Activated naive CD4-positive, alpha-beta T cell treated with anti-CD3 and anti-CD28 coated beads, Interleukin-2, amount 50 U/mL, for 72 hours (primary cell): ENCODE measurements at places on chromosomes 3 and 15. TPM values are rescaled to one million over a fixed set of nuclear protein-coding genes. Genes with fewer than 3 reads are reported as not detected.

The ALS2CL gene
- 8.1 TPM for total RNA-seq

The FBXW12 gene
- total RNA-seq = not detected

The CDCP1 gene
- 1.5 TPM for total RNA-seq

The ADGRG7 gene
- total RNA-seq = not detected

The CPOX gene
- total RNA-seq = 47.0 TPM

The CASR gene
- not detected for total RNA-seq

The INKA1 gene
- total RNA-seq = 0.30 TPM

The SLC6A1 gene
- total RNA-seq = not detected

The TNFAIP8L3 gene
- total RNA-seq = not detected

The MB21D2 gene
- total RNA-seq = 1.5 TPM

The LNP1 gene
- total RNA-seq = 2.0 TPM

The GATA2 gene
- total RNA-seq = 2.3 TPM

The CACNA2D3 gene
- not detected for total RNA-seq

The CHRM5 gene
- not detected for total RNA-seq

The NECTIN3 gene
- 3.5 TPM for total RNA-seq

The ZDHHC23 gene
- 5.8 TPM for total RNA-seq

The FBXO40 gene
- not detected for total RNA-seq

The KBTBD13 gene
- total RNA-seq = not detected

The POU1F1 gene
- total RNA-seq = not detected

The SATB1 gene
- total RNA-seq = 279 TPM

The PARP15 gene
- total RNA-seq = 23.5 TPM

The TRH gene
- not detected for total RNA-seq

The MGA gene
- 36.2 TPM for total RNA-seq

The CNTN6 gene
- not detected for total RNA-seq

The CYP1A2 gene
- not detected for total RNA-seq

The FBN1 gene
- 0.52 TPM for total RNA-seq

The TLR9 gene
- 0.18 TPM for total RNA-seq

The ZNF80 gene
- 0.53 TPM for total RNA-seq

The PROK2 gene
- not detected for total RNA-seq

The ISL2 gene
- not detected for total RNA-seq

The PLCD1 gene
- 10.0 TPM for total RNA-seq

The IMPG2 gene
- 0.09 TPM for total RNA-seq

The SLC15A2 gene
- 8.3 TPM for total RNA-seq

The POLR2M gene
- total RNA-seq = 87.6 TPM

The POC1A gene
- 28.8 TPM for total RNA-seq

The C2CD4B gene
- 0.16 TPM for total RNA-seq

The TMC3 gene
- not detected for total RNA-seq

The SLC22A13 gene
- total RNA-seq = 1.1 TPM

The NPAP1 gene
- not detected for total RNA-seq
